Hematopoietic multipotent progenitor cell treated with erythropoietin and hydrocortisone succinate and interleukin-3 and kit ligand, for 8 days (in vitro differentiated cells): ENCODE measurements at places on chromosomes 5 and 9.

DNA sequence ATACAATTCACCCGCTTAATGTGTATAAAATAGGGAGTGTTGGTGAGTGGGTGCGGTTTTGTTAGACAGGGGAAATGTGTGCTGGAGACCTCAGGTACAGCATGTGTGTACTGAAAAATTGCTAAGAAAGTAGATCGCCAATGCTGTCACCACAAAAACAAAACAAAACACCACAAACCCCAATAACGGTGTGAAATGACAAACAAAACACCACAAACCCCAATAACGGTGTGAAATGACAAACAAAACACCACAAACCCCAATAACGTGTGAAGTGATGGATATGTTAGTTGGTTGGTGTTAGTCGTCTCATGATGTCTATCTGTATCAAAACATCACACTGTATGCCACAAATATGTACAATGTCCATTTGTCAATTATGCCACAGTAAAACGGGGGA is 14.2 kb upstream of the GFPT2 start:
- no peak for DNase-seq

GRCh38 chr5:10213316-10213715 is 36.4 kb downstream of the ATPSCKMT start:
- DNase-seq: no peak

DNA sequence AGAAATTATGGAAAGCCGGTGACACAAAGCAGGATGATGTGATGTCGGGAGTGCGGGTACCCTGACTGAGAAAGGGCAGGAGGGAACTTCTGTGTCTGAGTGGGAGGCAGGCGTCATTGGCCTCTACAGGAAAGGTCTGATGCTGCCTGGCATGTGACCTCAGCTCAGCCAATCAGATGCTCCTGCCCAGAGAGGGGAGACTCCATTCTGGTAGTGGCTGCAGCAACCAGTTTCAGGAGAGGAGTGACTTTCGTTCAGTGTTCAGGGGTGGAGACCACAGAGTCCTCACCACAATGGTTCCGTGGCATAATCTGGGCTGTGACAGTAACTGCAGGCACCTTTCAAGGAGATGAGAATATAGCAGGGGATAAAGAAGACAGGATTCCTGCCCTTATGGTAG is 6.7 kb upstream of the SFXN1 start:
- DNase-seq: no peak

- peak; percentile 68 for DNase-seq
Observed at GRCh38 chr5:138601444-138601843, 26.2 kb upstream of the HSPA9 start.

- DNase-seq: peak; percentile 55
Observed at GRCh38 chr9:131635285-131635684, 90.0 kb downstream of the PRRT1B start.

DNA sequence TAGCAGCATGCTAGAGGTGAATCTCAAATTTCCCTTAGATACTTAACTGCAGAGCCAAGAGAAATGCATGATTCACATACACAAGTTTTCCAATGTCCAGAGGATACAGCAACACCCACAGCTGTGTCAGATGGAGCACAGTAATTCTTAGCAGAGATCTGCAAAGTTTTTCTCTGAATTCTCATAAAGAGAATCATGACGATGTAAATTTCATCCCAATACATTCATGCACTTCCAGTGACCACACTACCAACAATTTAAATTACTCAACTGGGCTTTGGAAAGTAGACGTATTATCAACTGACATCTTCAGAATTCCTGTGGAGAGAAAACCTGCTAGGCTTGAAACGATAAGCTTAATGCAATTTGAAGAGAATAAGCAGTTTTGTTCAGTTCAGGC is 378.8 kb upstream of the TLE4 start:
- DNase-seq: no peak

- DNase-seq: no peak
Observed at GRCh38 chr5:110209401-110209800, 517.1 kb downstream of the TMEM232 start.

- DNase-seq: no peak
Observed at GRCh38 chr5:139399501-139400121, 4.3 kb downstream of the SPATA24 start.

DNA sequence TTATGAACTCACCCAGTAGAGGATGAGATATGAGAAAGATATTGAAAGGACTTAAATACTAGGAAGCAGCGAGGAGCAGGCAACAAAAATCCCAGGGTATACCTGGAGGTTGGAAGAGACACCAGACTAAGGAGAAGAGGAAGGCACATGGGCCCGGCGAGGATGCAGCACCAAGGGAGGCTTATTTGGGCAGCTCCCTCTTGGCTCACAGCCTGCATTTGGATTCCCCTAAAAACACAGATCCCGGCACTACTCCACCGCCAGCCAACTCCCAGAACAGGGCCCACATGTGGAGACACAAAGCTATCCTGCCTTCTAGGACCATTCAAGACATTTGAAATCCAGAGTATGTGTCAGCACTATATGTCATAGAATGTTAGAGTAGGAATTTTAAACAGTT is 199.8 kb upstream of the FBXL7 start:
- DNase-seq: no peak

DNA sequence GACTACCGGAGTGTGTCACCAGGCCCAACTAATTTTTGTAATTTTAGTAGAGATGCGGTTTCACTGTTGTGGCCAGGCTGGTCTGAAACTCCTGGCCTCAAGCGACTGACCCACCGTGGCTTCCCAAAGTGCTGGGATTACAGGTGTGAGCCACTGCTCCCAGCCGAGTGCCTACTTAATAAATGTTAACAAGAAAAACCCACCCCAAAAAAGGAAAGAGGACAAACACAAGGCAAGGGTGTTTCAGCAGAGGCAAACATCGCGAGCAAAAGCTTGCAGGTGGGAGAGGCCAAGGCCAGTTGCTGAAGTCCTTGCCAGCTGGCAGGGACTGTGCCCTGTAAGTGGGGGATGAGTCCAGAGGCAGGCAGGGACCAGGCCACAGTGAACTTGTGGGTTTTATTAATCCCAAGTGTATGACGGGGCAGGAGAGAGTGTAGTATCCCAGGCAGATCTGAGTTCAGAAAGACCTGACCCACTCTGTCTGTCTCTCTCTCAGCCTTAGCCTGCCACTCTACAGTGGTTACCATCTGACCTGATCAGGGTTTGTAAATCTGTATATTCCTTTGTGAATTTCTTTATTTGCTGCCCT is 6.4 kb upstream of the FPGS start:
- DNase-seq: no peak

- DNase-seq: no peak
Observed at GRCh38 chr9:95272830-95273229, 44.7 kb downstream of the FANCC start.

- no peak for DNase-seq
Observed at GRCh38 chr5:145660897-145661640, 174.1 kb downstream of the PRELID2 start.

- DNase-seq: no peak
Observed at GRCh38 chr5:150781706-150782614, 3.4 kb downstream of the SMIM3 start.

GRCh38 chr9:98039607-98040017 is 16.9 kb upstream of the NANS start:
- no peak for DNase-seq

- DNase-seq: no peak
Observed at GRCh38 chr9:35488021-35488420, 1.9 kb upstream of the RUSC2 start.
